ENCODE measurements at places on chromosomes 1 and 21.
A peak's percentile ranks its signal among the peaks of the same experiment; 100 is the strongest.

DNA sequence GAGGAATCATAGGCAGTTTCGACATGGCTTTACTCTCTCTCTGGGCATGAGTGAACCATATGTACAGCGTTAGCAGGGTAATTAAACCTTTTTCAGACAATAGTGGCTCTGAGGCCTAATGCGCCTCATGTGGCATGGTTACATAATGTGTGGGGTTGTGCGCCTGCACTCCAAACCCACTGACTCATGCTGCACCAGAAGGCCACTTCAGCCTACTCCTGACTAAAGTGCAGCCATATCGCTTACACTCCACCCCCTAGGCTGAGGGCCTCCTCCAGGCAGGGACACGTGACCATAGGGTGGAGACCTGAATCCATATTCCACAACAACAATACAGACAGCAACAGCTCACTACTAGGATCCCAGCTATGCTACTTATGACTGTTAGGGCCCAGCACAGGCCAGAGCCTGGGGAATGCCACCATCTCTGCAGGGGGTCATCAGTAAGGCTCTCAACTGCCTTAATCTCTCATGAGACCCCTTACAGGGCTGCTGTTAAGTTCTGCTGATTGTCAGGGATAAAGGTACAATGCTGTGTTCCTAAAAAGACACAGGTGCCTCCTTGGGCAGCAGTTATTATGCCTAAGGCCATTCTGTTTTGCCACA is 13.4 kb upstream of the ODF2L start:
- DNase-seq: no peak

DNA sequence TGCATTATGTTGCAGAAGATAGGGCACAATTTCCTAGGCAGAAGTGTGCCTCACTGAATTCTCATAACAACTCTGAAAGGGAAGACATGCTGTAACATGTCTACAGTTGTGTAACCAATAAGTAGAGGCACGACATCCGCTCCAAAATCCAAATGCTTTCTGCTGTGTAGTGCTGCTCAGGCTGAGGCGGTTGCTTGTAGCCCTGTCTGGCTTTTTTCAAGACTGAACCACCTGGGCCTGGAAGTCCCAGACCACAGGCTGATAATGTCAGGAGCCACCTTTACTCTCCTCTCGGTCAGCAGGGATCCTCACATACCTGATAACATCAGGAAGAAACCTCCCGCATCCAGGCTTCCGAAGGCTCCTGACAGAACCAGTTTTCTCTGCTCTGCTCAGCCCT is 10.9 kb downstream of the AKNAD1 start:
- DNase-seq: no peak

- DNase-seq: no peak
Observed at GRCh38 chr1:27960762-27961645, 1.2 kb downstream of the XKR8 start.

- peak; percentile 86 for DNase-seq
Observed at GRCh38 chr1:40712997-40713396, 21.5 kb downstream of the NFYC start.

DNA sequence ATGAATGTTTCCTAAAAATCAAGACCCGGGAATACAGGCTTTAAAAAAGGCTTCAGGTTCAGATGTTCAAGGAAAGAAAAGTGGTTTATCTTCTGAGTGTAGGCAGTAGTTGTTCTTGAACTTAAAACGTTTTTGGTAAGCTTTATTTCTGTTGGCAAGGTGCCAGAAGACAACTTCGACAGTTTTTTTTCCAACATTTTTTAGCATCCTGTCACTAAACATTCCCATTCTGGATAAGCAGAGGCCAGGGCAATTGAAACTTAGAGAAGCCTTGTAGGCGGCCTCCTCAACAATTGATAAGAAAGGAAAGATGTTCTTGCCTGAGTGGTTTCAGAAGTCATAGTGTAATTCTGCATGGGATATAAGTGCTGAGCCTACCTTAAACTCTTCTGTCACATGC is 66.7 kb downstream of the PATJ start:
- DNase-seq: no peak

DNA sequence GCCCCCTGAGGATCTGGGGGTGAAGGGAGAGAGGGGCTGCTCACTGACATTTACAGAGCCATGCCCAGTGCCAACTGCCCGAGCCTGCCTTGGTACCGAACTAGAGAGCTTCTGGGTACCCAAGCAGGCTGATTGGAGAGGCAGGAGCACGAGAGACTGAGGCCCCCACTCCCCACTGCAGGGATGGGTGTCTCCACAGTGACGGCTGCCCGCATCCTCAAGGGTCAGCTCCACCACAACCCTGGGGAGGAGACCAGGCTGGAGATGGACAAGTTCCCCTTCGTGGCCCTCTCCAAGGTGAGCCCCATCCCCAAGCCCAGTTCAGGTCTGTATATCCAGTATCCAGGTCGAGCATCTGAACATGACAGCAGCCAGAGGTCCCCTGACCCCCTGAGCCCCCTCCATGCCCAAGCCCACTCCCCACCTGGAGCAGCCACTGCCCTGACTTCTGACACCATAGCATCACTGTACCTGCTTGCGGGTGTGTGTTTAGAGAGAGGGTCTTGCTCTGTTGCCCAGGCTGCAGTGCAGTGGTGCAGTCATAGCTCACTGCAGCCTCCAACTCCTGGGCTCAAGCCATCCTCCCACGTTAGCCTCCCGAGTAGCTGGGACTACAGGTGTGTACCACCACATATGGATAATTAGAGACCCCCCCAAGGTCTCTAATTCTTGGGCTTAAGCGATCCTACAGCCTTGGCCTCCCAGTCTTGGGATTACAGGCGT is 51.9 kb downstream of the ALPL start:
- DNase-seq: no peak

- DNase-seq: no peak
Observed at GRCh38 chr1:191707288-191707687, 451.0 kb upstream of the RGS18 start.

DNA sequence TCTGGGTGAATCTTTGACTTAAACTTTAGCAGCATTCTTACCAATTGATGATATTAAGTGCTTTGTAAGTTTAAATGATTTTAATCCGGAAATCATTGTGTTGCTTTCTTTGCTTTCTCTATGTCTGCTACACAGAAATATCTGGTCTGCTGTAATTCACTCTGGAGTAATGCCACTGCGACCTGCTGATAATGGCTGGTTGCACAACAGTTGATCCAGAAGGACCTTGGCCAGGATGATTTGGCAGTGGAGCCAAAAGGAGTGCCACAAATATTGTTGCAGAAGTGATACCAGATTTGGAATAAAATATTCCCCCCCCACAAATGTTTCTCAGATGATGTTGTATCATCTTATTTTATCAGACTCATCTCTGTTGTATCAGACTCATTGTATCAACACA is 2063.9 kb downstream of the MRPL39 start:
- DNase-seq: no peak

GRCh38 chr21:43953021-43953420 is 59.1 kb upstream of the TRAPPC10 start:
- DNase-seq: no peak

- DNase-seq: no peak
Observed at GRCh38 chr1:11301601-11302000, 28.6 kb downstream of the UBIAD1 start.

GRCh38 chr1:212608959-212609700 is 569 bp downstream of the ATF3 start:
- peak; percentile 73 for DNase-seq

- no peak for DNase-seq
Observed at GRCh38 chr1:208842451-208842850, 598.3 kb upstream of the PLXNA2 start.

DNA sequence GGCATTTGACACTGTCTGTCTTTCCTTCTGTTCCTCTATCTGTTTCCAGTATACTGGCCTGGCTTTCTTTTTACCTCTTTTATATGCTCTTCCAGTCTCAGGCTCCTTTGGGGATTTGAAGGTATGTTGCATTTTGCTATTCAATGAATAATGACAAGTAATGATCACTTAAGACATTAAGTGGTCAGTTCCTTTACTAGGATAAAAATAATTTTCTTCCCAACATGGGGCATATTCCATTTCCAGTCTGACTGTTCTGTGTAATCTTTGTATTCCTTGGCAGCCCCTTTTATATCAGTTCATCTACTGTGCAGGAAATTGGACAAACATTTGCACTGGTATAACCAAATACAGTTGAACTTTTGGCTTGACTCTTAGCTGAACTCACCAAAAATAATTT is 15.6 kb downstream of the METTL18 start:
- no peak for DNase-seq

- DNase-seq: no peak
Observed at GRCh38 chr1:173302366-173302765, 95.2 kb upstream of the TNFSF4 start.

DNA sequence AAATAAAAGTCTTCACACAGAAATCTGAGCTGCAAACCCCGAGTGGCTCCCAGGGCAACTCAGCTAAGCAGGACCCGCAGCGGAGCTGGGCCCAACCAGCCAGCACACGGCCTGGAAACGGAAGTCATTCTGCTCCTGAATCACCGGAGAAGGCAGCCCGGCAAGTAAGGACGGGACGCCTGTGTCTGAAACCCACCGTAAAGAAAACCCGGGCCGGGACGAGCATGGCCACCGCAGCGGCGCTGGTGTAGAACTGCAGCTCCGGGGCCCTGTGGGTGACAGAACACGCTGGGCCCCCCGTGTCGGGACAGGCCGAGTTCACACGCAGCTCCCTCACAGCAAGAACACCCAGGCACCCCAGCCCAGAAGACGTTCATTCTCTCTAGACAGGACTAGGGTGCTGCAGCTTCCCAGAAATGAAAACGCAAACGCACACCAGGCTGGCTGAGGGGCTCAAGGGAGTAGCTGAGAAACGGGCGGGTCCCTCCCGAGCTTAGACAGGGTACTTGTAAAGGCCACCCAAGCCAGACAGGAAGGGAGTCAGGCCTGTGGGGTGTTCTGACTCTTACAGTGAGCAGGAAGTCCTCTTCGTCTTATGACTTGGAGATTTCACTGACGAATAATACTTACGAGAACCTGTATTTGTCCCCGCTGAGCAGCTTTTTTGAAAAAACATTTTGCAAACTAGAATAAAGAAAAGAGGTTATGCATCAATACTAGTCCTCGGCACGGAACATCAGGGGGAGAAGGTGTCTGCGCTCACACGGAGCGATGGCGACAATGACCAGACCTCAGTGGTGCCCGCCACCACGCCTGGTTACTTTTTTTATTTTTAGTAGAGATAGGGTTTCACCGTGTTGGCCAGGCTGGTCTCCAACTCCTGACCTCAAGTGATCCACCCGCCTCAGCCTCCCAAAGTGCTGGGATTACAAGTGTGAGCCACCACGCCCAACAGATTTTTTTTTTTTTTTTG is 10.9 kb upstream of the CDK11B start:
- no peak for DNase-seq

DNA sequence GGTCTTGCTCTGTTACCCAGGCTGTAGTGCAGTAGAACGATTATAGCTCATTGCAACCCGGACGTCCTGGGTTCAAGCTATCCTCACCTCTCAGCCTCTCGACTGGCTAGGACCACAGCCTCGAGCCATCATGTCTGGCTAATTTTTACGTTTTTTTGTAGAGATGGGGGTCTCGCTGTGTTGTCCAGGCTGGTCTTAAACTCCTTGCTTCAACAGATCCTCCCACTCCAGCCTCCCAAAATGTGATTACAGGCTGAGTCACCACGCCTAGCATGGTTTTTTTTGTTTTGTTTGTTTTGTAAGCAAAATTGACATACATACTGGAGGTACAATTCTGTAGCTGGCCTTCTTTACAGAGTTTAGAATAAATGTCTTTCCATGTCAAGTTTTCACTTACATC is 994 bp upstream of the LAMTOR5 start:
- DNase-seq: no peak

- DNase-seq: no peak
Observed at GRCh38 chr1:5903680-5904079, 88.5 kb downstream of the NPHP4 start.

DNA sequence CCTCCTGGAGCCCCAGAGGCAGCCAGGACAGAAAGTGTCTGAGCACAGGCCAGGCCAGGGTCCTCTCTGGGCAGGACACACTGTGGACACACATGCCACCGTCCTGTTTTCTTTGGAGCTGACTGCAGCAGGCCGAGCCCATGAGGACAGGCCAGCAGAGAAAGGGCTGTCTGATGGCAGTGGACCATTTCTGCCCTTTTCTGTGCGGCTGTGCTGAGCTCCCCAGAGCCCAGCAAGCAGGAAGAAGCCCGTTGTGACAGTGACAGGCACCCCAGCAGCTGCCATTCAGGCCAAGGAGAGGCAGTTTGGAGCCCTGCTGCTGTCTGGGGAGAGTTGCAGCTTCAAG is 115.8 kb upstream of the ARHGEF16 start:
- no peak for DNase-seq

GRCh38 chr1:16111771-16112595 is 38.5 kb upstream of the FAM131C start:
- DNase-seq: no peak

- no peak for DNase-seq
Observed at GRCh38 chr1:147539122-147539575, 2.2 kb upstream of the BCL9 start.

GRCh38 chr21:33029975-33030461 is 4.3 kb downstream of the OLIG2 start:
- DNase-seq: no peak

- DNase-seq: no peak
Observed at GRCh38 chr1:112934577-112934976, 21.4 kb downstream of the SLC16A1 start.

DNA sequence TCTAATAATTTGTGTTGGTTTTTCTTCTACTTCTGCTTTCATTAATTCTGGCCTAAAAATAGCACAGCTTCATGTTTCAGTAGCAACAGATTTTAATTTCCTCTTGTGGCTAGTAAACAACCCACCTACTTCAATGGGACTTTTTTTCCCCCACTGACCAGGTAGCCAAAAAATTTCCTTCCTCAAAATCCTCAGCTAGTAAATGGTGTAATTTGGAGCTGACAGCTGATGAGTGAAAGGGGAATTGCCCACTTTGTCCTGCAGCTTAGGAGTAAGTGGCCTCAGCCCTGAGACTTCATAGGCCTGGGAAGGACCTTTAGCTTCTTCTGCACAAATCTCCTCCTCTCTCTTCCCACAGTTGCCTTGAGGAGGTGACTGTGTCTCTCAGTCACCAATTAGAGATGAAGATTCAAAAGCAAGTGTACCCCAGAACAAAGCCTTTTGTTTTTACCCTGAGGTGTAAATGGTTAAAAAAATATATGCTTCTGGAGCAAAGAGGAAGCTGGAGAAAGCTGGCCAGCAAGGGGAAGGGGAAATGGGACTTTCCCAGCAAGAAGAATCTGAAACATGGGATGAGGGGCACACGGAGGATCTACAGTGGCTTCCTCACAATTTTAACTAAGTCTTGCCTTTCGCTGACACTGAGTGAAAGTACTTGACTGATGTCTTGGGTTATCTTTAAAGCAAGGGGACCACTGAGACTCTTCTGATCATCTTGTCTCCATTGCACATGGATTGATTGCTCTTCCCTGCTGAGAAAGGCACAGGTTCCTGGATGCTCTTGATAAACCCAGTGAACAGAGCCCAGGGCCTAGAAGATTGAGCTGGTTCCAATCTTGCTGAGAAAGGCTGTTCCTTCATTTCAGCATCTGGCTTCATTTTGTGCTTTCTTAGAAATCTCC is 35.8 kb upstream of the VCAM1 start:
- DNase-seq: peak; percentile 37

Measured in B cell (primary cell).